ENCODE measurements at places on chromosomes 6 and 20.

DNA sequence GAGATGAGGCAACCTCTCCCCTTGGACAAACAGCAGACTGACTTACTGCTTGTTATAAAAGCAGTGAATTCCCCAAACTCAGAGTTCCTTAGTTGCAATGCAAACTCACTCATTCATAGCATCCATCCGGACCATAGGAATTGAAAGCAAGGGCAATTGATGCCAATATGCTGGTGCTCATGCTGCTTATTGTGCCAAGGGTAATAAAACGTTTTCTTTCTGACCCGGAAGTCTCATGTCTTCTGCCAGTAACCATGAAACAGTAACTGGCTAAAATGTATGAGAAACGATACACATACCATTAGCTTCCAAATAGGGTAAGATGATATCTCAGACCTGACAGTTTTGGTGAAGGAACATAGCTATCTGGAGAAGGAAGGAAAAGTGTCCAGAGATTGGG, 18.1 kb downstream of the PRKN start:
- no peak for DNase-seq

GRCh38 chr20:62190639-62191411, 8.0 kb downstream of the MTG2 start:
- no peak for DNase-seq

GRCh38 chr20:45518282-45518681, 2.9 kb upstream of the SPINT3 start:
- no peak for DNase-seq

- no peak for DNase-seq
Measured at GRCh38 chr20:51300104-51300503, 242.4 kb downstream of the NFATC2 start.
